Hair follicle dermal papilla cell (primary cell): ENCODE measurements at places on chromosomes 3 and 15. TPM values are rescaled to one million over a fixed set of nuclear protein-coding genes. Genes with fewer than 3 reads are reported as not detected.

Gene DUOXA2
- total RNA-seq = not detected in 2 replicates

Gene ZBTB47
- 63.5 and 63.9 TPM in 2 replicates for total RNA-seq

Gene LRRN1
- total RNA-seq = under 0.01 and 0.12 TPM in 2 replicates

Gene SCAANT1
- total RNA-seq = not detected in 2 replicates

Gene IL5RA
- total RNA-seq = not detected in 2 replicates

Gene ATP1B3
- 37.8 and 48.9 TPM in 2 replicates for total RNA-seq

Gene SOX14
- not detected in 2 replicates for total RNA-seq

Gene TF
- total RNA-seq = under 0.01 and 0.36 TPM in 2 replicates
